ENCODE measurements at places on chromosomes 12 and 14.

DNA sequence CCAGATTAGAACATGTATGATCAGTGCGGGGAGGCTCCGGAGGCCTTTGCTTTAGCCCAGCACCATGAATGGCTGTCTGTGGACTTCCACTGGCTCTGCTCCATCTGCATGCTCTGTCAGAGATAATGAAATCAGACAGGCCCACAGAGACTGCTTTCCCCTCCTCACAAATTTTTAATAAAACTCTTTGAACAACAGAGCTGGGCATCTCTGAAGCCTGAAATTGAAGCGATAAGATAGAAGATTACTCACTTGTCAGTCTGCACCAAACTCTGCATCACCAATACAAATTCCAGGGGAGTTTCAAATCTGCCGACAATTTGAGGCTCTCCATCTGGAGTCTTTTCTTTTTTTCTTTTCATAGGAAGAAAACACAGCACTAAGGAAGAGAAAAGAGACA is 110.0 kb downstream of the DYRK2 start:
- DNase-seq, result no peak

GRCh38 chr14:87063181-87063580 is 929.8 kb downstream of the GALC start:
- DNase-seq, result no peak

DNA sequence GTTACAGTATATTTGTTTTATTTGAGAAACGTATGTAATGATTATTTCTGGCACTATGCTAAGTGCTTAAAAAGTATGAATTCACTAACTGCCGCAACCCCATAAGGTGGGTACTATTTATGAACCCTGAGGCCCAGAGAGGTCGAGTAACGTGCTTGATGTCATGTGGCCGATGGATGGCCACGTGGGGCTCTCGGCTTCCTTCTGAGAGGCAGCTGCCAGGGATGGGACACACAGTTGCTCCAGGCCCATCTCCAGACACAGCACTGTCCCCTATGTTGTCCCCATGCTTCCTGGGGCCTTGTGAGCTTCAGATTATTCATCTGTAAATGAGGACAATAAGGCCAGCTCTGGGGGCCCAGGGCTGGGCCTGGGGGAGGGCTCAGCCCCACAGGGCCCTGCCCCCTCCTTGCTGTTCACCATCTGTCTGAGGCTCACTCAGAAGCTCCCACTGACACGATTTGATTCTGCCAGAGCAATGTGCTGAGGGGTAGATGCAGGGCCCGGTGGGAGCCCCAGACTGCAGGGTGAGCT is 115.0 kb downstream of the CALM1 start:
- DNase-seq, result no peak

- no peak for DNase-seq
Observed at GRCh38 chr14:67280506-67280905, 39.3 kb downstream of the PALS1 start.

DNA sequence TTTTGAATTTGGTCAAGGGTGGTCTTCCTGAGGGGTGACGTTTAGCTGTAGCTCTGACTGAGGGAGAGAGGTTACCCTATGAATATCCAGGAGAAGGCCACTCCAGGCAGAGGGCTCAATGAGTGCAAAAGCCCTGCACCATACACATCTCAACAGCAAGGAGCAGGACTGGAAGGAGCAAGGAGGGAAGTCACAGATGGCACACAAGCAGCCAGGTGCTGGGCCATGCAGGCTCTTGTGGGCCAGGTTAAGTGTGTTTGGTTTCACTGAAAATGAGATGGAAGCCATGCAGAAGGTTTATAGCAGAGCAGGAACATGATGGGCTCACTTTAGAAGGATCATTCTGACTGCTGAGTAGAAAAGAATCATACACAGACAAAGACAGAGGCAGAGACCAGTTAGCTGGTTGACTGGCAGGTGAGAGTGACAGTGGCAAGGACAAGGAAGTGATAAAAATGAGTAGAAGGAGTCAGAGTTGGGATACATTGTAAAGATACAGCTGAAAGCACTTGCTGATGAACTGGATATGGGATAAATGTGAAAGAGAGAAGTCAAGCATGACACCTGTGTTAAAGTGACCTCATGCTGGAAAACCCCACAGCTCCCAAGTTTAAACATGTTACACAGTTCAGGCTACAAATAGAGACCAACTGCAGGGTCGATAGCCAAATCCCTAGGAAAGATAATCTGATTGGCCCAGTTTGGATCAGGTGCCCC is 81.2 kb downstream of the PRKD1 start:
- DNase-seq, result no peak

DNA sequence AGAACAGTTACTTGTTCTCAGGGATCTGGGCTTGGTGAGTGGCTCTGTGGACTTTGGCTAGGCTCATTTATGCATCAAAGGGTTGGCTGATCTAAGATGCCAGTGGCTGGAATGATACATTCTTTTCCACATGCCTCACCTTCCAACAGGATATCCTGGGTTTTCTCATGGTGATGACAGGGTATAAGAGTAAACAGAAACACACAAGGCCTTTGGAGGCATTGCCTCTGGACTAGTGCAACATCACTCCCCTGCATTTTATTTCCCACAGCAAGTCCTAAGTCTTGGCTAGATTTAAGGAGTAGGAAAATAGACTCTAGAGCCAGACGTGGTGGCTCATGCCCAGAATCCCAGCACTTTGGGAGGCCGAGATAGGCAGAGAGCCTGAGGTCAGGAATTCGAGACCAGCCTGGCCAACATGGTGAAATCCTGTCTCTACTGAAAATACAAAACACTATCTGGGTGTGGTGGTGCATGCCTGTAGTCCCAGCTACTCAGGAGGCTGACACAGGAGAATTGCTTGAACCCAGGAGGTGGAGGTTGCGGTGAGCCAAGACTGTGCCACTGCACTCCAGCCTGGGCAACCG is 47.9 kb downstream of the RPH3A start:
- DNase-seq, result no peak

DNA sequence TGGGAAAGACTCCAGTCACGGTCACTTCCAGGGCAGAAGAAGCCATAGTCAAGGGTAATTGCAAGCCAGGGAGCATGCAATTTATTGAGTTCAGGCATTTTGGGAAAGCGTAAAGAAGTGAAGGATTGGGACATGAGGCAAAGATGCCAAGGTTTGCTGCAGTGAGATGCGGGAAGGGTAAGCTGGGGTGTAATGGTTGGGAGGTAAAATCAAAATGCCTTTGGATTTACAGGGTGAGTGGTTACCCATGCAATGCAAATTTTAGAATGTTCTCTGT is 167.5 kb downstream of the BRMS1L start:
- DNase-seq, result no peak

- no peak for DNase-seq
Observed at GRCh38 chr12:131253376-131254026, 299.8 kb downstream of the ADGRD1 start.

DNA sequence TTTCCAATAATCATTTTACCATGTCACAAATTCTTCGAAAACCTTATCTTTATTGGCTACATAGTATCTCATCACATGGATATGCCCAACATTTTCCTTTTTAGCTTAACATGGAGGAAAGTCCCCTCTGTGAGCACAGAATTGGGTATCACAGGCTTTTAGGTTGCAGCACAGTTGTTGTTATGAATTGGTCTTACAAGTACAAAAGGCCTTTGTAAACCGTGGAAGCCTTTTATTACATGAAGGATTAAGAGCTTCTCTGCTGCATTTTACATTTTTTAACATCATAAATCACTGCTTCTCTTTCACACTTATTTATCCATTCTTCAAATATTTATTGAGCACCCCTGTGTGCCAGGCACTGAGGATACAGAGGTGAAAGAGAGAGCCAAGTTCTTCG is 26.2 kb downstream of the UBE3B start:
- DNase-seq, result no peak

DNA sequence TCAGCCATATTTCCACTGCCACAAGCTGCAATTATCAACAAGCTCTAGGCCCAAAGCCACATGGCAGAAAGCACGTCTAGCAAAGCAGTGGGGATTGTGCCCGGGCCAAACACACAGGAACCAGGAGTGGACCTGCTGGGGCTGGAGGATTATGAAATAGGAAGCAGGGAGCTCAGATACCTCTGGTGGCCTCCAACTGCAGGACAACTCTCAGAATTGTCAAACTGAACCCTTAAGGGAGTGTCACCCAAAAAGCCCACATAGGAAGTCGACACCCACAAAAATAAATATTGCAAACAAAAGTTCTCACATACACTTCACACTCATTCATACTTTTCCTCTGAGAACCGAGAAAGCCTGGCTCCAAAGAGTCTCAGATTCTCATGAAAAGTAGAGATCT is 26.1 kb downstream of the KCTD10 start:
- DNase-seq, result no peak

Data from left ventricle myocardium superior (tissue), 1 donor.